Activated naive CD4-positive, alpha-beta T cell treated with anti-CD3 and anti-CD28 coated beads for 36 hours (primary cell): ENCODE measurements at places on chromosomes 5 and 9. TPM values are rescaled to one million over a fixed set of nuclear protein-coding genes. Genes with fewer than 3 reads are reported as not detected.

DNA sequence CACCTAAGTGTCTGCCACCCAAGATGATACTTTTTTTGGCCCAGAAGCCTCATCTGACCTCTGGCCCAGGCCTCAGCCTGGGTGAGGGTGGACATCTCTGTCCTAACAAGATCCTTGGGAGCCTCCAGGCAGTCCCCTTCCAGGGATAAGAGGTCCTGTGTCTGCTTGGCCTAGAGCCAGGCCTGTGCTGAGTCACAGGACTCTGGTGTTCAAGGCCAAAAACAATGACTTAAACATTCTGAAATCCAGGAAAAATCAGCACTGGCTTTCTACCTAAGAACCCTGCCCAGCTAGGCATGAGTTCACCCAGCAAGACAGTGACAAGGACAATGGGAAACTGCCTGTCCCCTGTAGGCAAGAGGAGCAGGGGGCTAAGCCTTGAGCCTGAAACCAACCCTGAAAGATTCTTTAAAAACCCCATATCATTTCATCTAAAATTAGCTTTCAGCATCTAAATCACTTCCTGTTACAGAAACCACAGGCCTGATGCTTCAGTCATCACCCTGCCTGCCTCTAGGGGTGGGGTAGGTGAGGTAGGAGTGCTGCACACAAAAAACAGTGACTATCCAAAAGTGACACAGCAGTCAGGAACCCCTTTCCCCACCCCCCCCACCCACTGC is 29.9 kb downstream of the CSF2 start:
- H3K36me3 ChIP-seq: no peaks in the 10 kb centered on the region
- no peak overlapping the region for H3K4me3 ChIP-seq
- H3K27ac ChIP-seq: peak overlapping the region; percentile 73

GRCh38 chr5:38935437-38935836 is 89.6 kb downstream of the OSMR start:
- peaks cover 6% of the 10 kb centered on the region for H3K36me3 ChIP-seq
- H3K27me3 ChIP-seq: no peaks in the 10 kb centered on the region
- DNase-seq: no peak
- no peak overlapping the region for H3K27ac ChIP-seq

DNA sequence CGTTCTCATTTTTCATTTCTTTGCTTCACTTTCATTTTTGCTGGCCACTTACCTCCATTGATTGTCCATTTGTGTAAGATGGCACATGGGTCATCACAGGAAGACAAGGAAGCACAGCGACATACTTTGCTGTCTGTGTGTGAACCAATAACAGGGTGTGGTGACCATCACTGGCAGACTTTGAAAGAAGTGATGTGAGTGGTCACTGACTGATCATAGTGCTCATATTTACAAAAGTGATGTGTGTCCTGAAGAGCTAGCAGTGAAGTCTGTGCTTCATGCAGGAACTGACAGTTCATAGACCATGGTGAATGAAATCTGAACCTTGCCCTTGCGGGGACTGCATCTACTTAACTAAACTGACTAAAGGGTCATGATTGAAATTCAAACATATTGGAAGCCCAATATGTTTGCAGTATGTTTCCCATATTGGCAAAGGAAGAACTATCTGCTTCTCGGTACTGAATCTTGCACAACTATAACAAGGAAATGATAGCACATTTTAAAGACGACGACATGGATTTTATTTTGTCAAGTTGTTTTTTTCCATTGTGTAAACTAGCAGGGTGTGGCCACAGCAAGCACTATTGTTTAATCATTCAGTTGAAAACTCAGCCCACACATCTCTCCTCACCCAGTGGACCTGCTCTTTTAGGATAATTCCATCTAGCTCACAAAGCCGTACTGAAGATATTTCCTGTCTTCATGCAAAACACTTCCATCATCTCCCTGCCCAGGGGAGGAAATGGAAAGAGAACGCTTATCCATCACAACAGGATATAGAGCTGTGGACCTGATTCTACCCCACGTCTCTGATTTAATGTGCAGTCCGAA is 232.0 kb upstream of the ANKRD55 start:
- no peak for DNase-seq
- H3K36me3 ChIP-seq: no peaks in the 10 kb centered on the region
- H3K4me1 ChIP-seq: no peaks in the 10 kb centered on the region
- no peak overlapping the region for H3K4me3 ChIP-seq
- no peaks in the 10 kb centered on the region for H3K27me3 ChIP-seq

DNA sequence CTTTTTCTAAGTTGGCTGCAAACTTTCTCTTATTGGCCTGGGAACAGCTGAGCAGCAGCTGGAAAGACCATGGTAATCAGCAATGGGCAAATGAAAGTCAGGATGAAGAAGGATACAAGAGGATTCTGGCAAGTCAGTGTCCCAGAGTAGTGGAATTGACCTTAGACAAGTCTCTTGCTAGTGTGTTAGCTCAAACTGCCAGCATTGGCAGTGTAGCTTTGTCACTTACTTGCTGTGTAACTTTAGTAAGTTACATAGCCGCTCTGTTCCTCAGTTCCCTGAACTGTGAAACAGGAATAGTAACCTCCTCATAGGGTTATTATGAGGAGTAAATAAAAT is 3.6 kb downstream of the ALDH1A1 start:
- H3K27ac ChIP-seq: no peak overlapping the region
- peaks cover 22% of the 10 kb centered on the region for H3K27me3 ChIP-seq
- H3K36me3 ChIP-seq: no peaks in the 10 kb centered on the region
- peaks cover 5% of the 10 kb centered on the region for H3K4me1 ChIP-seq

- H3K4me3 ChIP-seq: no peak overlapping the region
- no peaks in the 10 kb centered on the region for H3K4me1 ChIP-seq
- H3K27me3 ChIP-seq: peaks cover 2% of the 10 kb centered on the region
- H3K27ac ChIP-seq: no peak overlapping the region
- H3K36me3 ChIP-seq: no peaks in the 10 kb centered on the region
- no peak for DNase-seq
Measured at GRCh38 chr5:9927521-9927997, 297.4 kb upstream of the TAS2R1 start.

GRCh38 chr5:88858392-88858791 is 24.6 kb downstream of the MEF2C start:
- no peak overlapping the region for H3K27ac ChIP-seq
- no peak overlapping the region for H3K4me3 ChIP-seq
- DNase-seq: no peak
- H3K4me1 ChIP-seq: no peaks in the 10 kb centered on the region
- peaks cover 5% of the 10 kb centered on the region for H3K27me3 ChIP-seq
- no peaks in the 10 kb centered on the region for H3K36me3 ChIP-seq

- no peak overlapping the region for H3K27ac ChIP-seq
- H3K4me3 ChIP-seq: no peak overlapping the region
- H3K4me1 ChIP-seq: peaks cover 7% of the 10 kb centered on the region
- no peak for DNase-seq
Measured at GRCh38 chr5:173697931-173698579, 81.6 kb upstream of the BOD1 start.

DNA sequence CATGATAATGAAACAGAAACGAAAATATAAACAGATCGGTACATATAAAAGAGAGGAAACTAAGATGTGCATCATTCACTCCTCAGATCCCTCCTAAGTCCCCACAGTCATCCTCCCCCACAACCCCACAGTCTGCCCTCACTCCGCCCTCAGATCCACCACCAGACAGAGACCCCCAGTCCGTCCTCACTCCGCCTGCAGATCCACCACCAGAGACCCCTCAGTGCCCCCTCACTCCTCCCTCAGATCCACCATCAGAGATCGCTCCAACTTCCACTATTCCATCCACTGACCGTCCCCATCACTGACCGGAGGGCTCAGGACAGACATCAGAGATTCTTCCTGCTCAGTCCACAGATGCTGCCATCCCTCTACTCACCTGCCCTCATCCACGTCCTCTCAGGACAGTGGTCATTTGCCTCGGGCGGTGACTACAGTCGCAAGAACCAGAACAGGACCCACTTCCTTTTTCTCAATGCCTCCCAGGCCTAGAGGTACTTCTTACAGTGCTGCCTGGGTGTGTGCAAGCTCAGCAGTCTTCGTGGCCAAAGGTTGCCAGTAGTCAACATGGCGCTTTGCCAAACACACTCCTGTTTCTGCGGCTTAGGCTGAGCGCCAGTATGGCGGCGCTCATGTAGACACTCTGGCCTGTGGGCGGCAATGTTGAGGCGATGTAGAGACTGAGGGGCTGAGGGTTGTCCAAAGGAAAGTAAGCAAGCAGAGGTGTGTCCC is 8.3 kb upstream of the SPATA31C1 start:
- H3K4me1 ChIP-seq: no peaks in the 10 kb centered on the region
- peaks cover 4% of the 10 kb centered on the region for H3K27me3 ChIP-seq
- H3K27ac ChIP-seq: no peak overlapping the region
- H3K4me3 ChIP-seq: no peak overlapping the region

ACTBL2 gene
- not detected for total RNA-seq

PCSK1 gene
- total RNA-seq: not detected
